ENCODE measurements at places on chromosomes 7 and 10.

DNA sequence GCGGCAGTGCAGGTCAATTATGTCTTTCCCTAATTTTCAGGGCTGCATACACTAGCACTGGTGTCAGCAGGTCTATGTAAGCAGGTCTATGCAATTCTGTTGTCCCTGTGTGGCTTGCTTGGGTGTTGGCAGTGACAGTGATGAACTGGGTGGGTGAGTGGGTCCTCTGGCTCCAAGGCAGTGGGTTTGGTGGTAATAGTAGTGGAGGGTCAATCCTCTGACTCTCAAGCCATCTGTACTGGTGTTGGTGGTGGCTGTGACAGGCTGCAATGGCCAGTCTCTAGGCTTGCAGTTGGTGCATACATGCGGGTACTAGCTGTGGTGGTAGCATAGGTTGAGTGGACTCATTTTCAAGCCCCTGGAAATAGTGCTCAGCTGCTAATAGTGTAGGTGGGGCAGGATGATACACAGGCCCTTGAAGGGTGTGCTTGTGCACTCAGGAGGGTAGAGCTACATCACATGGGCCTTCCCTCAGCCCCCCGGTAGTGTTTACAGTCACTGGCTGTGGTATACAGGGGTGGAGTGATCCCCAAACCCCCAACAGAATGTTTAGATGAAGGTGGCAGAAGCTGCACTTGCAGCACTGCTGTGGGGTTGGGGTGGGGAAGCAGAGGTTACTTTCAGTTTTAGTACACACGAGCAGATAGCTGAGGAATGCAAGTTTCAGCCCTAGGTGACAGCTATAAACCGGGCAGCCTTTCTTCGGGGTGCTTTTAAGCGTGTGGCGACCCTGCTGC lies 331.3 kb downstream of the PCDH15 start:
- DNase-seq = no peak

GRCh38 chr10:130905921-130906320 lies 405.6 kb downstream of the TCERG1L start:
- DNase-seq = no peak

GRCh38 chr7:74029991-74030415 lies 2.0 kb downstream of the ELN start:
- DNase-seq = no peak

DNA sequence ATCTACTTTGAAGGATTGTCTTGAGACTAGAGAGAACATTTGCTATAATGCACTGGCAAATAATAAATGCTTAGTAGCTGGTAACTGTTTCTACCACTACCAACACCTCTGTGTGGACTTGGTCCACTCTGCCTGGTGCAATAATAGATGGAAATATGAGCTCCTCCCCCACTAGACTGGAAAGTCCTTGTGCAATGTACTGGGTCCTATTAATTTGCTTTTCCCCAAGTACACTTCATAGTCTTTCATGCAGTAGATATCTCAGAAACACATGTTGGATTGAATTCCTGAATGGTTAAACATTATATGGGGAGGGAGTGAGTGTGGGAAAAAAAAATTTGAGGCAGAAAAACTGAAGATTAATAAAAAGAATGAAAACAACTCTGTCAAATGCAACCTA lies 119.3 kb downstream of the C10orf90 start:
- DNase-seq = no peak

- DNase-seq = no peak
Observed at GRCh38 chr7:21154614-21155013, 273.3 kb upstream of the SP4 start.

GRCh38 chr10:97726636-97727178 lies 10.2 kb upstream of the ZFYVE27 start:
- no peak for DNase-seq

DNA sequence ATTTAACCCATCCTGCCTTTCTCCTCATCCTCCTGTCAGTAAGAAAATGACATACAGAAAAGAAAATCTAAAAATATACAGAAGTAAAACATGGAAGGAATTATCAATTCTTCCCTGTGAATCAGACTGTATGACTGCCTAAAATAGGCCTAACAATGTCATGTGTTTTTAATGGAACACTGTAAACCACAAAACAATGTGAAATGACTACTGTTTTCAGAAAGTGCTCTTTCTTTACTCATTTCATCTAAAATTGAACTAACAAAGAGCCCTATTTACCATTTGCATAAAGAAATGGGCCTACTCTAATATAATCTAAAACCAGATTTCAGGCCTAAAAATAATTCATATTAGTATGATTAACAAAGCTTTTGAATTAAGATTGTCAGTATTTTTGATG lies 35.7 kb downstream of the SEMA3E start:
- DNase-seq = no peak

DNA sequence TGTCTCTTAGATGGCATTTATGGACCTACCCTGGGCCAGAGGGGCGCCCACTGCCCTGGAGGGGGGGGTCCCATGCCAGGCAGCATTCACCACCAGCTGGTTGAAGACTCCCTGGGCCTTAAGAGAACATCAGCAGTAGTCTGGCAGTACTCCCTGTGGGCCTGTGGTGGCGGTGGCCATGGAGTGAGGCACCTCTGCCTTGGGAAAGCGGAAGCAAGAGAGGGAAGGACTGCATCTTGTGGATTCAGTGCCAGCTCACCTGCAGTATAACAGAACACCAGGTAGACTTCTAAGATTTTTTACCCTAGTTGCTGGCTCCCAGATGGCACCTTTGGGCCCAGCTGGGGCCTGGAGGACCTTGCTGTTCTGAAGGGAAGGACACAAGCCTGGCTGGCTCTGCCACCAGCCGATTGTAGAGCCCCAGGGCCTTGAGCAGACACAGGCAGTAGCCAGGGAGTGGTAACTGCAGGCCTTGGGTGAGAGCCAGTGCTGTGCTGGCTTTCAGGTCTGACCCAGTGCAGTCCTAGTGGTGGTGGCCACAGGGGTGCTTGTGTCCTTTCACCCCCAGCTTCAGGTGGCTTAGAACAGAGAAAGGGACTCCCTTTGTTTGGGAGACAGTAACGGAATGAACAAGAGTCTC lies 15.8 kb downstream of the PLAC9 start:
- no peak for DNase-seq

DNA sequence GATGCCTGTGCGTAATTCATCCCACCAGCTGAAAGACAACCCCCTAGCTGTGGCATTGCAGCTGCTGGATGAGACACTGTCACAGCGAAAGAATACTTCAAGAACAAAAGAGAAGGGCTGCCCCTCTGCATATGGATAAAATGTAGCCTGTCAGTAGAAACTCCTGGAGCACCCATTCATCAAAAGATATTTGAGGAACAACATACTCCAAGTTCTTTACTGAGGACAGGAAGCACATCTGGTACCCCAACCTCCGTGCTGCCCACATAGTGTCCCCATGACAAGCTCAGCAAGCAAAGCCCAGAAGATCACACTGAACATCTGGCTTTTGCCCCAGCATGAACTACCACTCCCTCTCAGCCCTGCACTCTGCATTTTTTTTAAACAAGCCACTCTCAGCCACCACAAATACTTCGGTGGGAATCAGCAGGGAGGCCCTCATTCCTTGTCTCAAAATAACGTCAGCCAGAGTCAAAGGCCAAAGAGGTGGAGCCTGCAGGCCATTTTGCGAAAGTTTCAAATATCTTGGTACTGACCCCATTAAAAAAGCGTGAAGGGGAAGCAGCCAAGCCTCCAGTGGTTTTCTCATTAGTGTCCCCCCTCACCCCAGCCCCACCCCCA lies 1.7 kb downstream of the CREB3L2 start:
- peak; percentile 39 for DNase-seq

- no peak for DNase-seq
Observed at GRCh38 chr7:25906003-25906402, 246.0 kb upstream of the NFE2L3 start.

DNA sequence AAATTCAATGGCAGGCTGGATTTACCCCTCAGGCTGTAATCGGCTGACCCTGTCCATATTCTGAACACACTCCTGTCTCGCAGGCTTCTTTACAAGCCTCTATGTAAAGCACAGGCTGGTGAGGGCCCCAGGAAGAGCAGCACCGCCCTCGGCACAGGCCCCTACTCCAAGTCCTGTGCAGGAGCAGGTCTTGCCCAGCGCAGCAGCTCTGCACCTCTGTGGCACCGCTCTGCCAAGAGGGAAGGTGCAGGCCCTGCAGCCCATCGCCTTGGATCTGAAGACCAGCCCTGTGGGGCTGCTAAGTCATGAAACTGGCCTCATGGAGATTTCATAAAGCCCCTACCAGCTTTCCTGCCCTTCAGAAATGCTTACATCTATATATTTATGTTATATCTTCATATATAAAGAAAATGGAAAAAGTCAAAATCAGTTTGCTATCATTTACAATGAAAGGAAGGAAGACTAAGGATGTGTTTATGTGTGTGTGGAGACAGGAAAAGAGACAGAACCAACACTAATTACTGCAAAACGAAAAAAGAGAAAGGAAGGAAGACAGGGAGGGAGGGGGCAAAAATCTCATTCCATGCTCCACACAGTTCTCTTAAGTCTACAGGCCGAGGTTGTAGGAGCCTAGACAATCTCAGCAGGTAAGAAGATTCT lies 9.6 kb downstream of the TMEM176B start:
- no peak for DNase-seq

- no peak for DNase-seq
Observed at GRCh38 chr10:72567889-72568640, 57.8 kb downstream of the MICU1 start.

DNA sequence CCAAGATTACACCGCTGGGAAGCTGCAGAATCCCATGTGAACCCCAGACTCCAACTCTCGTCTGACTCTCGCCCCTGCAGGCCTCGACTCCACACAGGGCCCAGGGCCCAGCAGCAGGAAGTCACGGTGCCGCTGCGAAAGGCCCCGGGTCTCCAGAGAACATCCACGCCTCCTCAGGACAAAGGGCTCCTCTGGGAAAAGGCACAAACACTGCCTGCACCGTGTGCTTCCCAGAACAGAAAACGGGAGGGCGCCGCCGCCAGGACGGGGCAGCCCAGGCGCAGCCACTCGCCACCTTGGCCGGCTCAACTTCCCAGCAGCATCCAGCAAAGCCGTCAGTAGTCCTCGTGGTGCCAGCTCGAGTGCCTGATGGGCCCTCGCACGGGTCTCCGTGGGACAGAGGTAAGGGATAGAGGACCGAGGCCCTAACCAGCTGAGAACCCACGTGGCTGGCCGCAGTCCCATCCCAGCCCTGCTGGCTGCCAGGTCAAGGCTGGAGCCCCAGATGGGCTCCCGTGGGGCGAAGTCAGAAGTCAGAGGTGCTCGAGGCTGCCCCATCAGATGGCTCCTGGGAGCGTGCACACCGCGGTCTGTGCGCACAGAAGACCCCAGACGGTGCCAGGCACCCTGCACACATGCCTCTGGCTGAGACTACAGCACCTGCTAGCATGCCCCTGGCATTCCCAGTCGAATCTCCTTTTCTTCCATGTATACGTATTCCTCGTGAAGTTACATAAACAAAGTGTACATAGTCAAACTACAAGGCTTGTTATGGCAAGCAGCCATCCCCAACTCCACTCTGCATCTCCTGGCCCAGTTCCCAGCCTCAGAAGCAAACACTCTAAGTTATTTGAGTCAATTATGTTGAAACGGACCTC lies 60.2 kb downstream of the MAD1L1 start:
- no peak for DNase-seq

DNA sequence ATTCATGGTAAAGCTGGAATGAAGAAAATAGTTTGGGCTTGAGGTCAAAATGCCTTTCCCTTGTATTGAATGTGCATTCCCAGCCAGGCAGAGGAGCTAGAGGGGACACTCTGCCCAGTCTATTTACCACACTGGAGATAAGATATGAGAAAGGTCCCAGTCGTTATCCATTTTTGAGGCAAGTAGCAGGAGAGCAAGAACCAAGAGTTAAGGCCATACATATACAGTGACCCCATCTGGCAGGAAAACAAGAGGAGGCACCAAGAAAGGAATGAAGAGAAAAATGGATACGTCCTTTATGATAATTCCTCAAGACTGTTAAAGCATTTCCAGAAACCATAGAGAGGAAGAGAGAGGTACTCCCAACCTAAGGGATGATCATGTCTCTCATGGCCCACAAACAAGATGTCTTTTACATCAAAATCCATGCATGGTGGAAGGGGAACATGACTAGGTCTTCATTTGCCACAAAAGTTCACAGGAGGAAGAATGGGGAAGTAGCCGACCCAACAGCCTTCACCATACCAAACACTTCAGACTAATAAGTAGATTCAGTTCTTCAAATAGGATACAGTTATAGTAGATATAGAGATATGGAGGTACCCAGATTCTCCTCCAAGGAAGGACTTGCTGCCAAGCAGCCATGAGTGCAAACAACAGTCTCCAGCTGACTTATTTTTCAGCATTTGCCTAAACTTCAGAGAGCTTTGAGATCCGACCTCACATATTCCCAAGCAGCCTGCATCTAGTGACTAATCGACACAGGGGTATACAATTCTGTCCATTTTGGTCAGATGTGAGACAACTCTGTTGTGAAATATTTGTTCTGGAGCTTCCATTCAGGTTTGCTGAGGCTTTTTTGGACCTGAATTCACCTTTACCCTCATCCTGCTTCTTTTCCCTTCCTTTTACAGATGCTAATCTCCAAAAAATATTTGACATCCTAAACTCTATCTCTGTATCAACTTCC lies 61.1 kb upstream of the CCDC71L start:
- DNase-seq = no peak

GRCh38 chr10:51524041-51524440 lies 175.4 kb downstream of the CSTF2T start:
- no peak for DNase-seq

DNA sequence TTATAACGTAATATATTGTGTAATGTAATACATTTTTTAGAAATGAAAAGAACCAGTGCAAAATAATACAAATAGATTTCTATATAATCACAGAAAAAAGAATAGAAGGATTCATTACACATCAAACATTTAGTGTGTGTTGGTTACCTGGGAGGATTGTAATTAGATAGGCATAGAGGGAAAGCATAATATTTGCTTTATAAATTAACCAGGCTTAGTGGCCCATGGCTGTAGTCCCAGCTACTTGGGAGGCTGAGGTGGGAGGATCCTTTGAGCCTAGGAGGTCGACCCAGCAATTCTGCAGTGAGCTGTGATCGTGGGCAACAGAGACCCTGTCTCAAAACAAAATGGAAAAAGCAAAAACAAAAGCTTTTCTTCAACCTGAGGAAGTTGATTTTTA lies 5.0 kb upstream of the CNOT4 start:
- no peak for DNase-seq

GRCh38 chr10:77374189-77374656 lies 263.4 kb downstream of the KCNMA1 start:
- DNase-seq = no peak

GRCh38 chr7:19958309-19958896 lies 185.0 kb upstream of the TMEM196 start:
- no peak for DNase-seq

DNA sequence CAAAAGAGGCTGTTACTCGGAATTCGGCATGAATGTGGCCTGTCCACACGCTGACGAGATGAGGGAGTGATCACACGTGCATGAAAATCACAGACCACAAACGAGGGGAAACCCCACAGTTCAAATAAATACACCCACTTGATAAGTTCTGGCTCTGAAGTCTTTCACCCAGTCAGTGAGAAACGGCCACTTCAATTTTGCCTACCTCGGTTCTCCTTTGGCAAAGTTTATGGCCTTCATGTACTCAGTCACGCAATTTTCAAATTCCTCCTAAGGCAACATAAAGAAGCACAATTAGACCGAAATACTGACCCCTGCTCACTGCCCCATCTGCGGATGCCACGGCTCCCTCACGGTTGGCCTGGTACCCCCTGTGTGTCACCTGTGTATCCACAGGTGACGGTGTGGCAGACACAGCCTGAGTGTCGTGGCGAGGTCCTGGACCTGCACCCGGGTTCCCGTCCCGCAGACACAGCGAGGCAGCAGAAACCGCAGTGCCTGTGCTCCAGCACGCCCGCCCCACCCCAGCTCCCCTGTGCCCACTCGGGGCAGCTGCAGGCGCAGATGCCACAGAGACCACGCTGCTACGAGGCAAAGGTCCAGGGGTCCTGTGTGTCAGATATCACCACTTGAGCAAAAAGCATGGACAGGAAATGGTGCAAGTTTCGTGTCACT lies 1.4 kb downstream of the CFAP46 start:
- no peak for DNase-seq

Measured in putamen (tissue), 1 donor.